ENCODE measurements at places on chromosomes 4 and X.

- peak; percentile 12 for DNase-seq
Observed at GRCh38 chr4:16083241-16084191, at the start of gene PROM1. Gene PROM1 (minus strand): TSS chr4:16084023. CDS start chr4:16075906, 8,117 bp downstream.

DNA sequence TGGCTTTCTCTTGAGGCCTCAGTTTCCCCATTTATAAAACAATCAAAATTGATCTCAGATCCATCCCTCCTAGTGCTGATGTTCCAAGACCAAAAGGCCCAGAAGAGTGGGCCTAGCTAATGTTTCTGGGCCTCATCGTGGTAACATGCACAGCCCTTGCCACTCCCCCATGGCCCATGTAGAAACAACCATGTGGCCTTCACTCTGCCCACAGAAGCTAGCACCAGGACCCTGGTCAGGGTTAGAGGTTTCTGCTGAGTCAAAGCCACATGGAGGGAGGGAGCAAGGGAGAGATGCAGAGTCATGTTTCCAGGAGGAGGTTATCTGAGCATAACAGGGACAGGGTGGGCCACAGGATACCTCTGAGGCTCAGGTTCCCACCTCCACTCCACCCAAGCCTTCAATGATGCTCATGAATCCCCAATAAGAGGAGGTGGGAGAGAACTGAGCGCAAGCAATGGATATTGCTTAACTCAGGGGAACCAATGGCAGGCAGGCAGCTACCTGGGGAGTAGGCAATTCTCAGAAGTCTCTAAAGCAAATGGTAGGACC is 16.9 kb downstream of the OTUD5 start:
- no peak for DNase-seq

DNA sequence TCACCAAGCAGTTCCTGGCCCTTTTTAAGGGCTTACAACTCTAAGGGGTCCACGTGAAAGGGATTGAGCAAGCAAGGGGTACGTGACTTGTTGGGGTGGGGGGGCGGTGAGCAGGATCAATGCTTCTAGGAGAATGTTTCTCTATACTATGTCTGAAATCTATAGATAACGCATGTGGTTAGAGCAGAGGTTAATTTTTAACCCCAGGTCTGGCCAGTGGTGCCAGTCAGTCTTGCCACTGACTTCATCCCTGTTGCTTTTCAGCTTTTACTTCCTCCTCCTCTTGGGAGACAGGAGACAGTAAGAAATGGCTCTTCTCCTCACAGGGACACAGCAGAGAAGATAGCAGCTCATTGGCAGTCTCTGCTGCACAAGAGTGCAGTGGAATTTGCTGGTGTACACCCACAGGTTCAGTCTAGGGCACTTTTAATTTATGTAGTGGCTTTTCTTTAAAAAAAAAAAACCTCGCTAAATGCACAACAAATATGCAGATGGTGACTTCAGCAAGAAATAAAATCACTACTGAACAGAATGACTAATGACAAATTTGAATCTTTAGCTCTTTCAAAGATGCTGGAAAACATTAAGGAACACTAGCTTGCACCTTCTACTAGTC is 190.5 kb downstream of the CCNG2 start:
- no peak for DNase-seq

- no peak for DNase-seq
Observed at GRCh38 chrX:18900401-18900976, 83.4 kb downstream of the PHKA2 start.

Data from activated naive CD4-positive, alpha-beta T cell treated with anti-CD3 and anti-CD28 coated beads, Interleukin-2, amount 50 U/mL, for 16 hours (primary cell).